ENCODE measurements at places on chromosomes 3 and 15.

DNA sequence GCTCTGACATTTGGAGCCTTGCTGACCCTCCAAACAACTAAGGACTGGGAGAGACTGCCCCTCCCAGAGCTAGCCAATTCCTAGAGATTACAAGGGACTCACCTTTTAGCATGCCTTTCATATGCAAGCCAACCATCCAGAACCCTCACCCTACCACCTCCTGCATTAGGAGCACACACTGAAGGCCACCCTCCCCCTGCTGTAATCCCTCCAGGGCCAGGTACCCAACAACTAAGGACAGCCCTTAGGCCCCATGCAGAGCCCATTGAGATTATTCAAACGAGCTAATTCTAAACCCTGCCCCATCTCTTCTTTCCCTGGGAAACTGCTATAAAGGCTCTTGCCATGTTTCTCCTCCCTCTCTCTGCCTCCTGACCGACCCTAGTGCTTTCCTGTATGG is 352.6 kb downstream of the ERC2 start:
- DNase-seq: no peak

DNA sequence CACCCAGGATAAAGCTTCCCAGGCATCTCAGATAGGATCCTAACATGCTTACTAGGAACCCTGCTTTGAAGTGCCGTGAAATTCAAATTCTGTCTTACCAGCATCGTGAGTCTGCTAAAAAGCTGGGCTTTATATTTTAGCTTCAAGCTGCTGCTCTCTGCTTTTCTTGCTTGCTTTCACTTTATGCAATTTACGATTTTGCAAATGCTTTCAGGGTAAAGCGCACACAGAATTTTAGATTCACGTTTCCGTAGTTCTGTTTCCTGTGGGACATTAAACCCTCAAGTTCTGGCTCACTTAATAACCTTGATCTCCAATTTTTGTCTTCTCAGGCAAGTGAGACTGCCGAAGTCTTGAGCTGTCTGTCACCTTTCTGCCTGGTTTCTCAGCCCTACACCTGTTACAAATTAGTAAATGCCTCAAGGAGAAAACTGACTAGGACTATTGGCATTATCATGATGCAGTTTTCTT is 170.5 kb upstream of the TGFBR2 start:
- no peak for DNase-seq

DNA sequence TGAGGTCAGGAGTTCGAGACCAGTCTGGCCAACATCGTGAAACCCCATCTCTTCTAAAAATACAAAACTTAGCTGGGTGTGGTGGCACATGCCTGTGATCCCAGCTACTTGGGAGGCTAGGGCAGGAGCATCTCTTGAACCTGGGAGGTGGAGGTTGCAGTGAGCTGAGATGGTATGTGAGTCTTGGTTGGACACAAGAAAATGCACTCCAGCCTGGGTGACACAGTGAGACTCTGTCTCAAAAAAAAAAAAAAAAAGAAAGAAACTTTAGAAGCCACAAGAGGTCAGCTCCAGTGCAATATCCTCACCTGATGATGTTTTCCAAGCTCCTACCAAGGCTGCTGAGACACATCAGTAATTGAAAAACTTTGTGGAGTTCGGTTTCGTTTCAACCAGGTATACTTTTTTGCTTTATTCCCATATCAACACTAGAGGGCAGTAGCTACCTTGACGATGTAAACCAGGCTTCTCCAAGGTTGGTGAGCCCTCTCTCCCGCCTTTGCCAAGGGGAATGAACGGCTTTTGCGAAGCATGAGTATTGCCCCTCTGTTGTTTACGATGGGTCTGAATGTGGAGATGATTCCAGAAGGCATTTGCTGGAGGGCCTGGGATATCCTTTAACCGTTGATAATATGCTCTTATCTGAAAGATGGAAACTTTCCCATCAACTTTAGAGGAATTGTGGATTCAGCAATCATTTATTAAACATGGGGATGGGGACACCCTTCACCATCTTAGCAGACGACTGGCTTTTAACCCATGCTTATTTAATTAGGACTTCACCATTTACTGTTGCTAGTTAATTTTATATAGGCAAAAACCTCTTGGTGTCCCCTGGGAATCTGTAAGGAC is 202.8 kb downstream of the SV2B start:
- DNase-seq: peak; percentile 45

DNA sequence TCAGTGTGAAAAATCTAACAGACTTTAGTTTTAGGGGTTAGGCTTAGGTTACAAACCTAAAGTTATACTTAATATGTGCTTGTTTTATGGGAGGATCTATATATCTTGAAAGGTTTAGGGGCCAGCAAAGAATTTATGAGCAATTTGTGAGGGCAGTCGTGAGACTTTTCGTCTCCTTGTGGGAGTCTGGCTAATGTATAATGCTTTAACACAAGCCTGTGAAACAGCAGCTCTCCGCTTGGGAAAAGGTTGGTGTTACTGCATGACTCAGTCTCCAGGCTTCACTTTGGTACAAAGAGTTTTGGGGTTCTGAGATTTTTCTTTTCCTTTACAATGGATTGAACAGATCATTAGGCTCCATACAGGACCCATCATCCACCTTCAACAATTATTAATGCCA is 79.0 kb upstream of the MFGE8 start:
- no peak for DNase-seq

DNA sequence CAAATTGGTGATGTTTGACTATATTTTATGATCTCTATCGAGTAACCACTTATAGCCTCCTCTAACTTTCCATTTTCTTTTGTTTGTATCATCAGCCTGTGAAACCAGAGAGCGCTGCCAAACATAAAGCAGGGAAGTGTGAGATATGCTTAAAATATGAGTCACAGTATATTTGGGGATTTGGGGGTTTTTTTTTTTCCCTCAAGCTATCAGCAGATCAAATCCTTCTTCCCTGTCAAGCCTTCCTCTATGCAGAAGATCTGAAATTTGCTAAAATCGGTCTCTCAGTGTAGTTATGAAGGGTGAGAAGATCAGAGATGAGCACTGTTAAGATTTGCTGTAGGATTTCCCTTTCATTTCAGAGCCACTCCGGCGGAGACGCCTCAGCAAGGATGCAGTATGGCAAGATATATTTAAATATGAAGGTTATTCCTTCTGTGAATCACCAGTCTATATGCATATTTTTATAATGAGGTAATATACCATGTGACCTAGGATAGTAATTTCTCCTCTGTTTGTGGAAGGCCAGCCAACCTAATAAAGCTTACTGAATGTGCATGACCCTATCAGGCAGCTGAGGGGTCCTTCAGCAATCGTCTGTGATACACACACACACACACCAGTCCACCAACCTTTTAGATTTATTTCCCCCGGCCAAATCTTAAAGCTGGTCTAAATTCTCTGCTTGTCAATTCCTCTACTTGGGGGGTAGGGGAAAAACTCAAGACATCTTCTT is 474.1 kb downstream of the FOXP1 start:
- peak; percentile 89 for DNase-seq

GRCh38 chr15:83698294-83698693 is 44.4 kb downstream of the ADAMTSL3 start:
- DNase-seq: peak; percentile 44

DNA sequence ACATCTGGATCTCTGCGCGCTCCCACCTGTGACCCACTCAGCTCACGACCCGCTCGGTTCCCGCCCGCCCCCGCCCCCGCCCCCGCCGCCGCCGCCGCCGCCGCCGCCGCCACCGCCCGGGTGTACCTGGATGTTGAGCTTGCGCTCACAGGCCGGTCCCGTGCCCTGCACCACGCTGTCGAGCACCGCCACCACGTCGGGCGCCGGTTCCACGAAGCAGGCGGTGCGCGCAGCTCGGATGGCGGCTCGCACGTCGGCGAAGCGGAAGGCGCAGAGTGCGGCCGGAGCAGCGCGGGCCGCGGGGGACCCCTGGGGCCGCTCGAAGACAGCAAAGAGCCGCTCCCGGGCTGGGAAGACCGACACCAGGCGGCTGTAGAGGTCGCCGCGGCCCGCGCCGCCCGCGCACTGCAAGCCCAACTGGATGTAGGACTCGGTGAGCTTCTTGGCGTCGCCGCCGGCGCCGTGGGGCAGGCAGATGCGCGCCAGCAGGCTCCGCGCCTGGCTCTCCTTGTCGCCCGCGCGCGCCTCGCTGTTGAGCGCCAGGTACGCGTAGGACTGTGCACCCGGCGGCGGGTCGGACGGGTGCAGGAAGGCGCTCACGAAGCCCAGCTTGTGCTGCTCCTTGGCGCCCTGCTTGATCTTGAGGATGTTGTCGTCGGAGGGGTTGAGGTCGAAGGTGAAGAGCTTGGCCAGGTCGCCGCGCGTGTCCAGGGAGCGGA is 1.1 kb downstream of the PLXND1 start:
- no peak for DNase-seq

DNA sequence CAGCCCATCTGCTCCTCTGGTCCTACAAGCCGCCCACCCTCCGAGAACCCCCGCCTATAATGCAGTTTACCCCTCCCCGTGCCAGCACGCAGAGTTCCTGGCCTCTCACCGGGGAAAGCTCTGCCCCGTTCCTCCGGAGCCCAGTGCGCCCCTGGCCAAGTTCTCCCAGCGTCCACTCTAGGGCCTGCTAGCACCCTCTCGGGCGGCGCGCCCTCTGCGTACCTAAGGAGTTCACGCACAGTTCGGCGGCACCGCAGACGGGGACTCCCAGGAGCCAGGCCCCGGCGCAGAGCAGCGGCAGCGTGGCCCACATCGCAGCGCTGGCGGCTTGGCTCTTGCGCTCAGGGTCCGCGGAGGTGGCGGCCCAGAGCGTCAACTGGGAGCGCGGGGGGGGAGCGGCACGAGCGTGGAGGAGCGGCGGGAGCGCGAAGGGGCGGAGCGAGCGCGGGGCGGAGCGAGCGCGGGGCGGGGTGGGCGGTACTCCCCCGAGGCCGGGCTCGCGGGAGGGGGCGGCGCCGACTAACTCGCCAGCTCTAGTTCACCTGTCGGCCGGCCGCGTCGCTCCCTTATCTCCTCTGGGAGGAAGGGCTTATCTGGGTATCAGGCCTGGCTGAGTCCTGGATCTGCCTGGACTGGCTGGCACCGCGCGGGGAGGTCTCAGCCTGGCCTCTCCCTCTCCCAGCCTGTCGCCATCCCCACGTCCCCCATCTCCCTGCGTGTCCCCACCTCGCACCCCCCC is at the start of gene CTSH:
CTSH (minus strand) TSS at position 378 of the 739 bp plus-strand sequence; CDS start at position 313, 65 bp downstream.
- DNase-seq: no peak

Data from HS-5 (cell line).